ENCODE measurements at places on chromosomes 12 and 14. TPM values are rescaled to one million over a fixed set of nuclear protein-coding genes. Genes with fewer than 3 reads are reported as not detected.

Gene TUNAR
- total RNA-seq: not detected

DNA sequence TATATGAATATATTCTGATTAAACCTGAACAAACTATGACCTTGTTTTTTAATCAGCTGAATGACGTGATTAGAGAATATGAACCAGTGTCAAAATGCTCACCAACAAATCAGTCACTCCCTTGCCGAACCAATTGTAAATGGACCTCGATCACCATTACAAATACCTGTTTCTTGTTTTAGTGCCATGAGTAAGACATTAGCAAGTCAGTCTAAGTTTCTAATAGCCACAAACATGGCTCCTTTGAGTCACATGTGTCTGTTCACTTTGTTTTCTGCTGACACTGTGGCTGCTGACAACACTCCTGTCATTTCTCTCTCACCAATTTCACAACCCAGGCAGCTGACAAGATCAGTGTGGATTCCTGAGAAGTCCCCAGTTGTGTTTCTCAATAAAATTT lies 286.2 kb upstream of the MDGA2 start:
- H3K36me3 ChIP-seq: no peaks in the 10 kb centered on the region
- no peak overlapping the region for H3K4me3 ChIP-seq
- H3K4me1 ChIP-seq: no peaks in the 10 kb centered on the region
- no peak for DNase-seq
- no peak overlapping the region for H3K27ac ChIP-seq

GRCh38 chr14:21874946-21875345 lies 201.3 kb upstream of the OR4E1 start:
- H3K36me3 ChIP-seq: no peaks in the 10 kb centered on the region
- H3K4me3 ChIP-seq: no peak overlapping the region
- H3K4me1 ChIP-seq: peaks cover 9% of the 10 kb centered on the region
- DNase-seq: no peak
- H3K27me3 ChIP-seq: no peaks in the 10 kb centered on the region
- no peak overlapping the region for H3K27ac ChIP-seq

DNA sequence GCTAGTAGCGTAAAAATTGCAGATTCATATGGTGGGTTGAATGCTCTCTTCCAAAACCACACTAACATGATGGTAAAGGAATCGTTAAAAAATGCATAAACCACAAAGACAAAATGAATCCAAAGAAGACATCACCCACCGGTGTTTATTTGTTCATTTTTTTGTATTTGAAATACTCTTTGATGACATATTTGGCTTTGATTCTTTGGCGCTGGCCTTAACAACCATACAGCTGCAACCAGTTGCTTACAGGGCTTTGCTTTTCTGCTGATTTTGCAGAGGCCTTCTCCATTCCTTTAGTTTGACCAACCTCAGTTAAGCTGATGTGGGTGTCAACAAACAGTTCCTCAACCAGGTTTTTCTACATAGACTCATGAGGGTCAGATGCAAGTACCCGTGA lies 103.5 kb downstream of the CACNA1C start:
- H3K4me3 ChIP-seq: no peak overlapping the region
- no peaks in the 10 kb centered on the region for H3K36me3 ChIP-seq
- H3K27me3 ChIP-seq: no peaks in the 10 kb centered on the region
- no peak for DNase-seq
